Kasumi-1 (cell line): ENCODE measurements at places on chromosomes 2 and 18.

DNA sequence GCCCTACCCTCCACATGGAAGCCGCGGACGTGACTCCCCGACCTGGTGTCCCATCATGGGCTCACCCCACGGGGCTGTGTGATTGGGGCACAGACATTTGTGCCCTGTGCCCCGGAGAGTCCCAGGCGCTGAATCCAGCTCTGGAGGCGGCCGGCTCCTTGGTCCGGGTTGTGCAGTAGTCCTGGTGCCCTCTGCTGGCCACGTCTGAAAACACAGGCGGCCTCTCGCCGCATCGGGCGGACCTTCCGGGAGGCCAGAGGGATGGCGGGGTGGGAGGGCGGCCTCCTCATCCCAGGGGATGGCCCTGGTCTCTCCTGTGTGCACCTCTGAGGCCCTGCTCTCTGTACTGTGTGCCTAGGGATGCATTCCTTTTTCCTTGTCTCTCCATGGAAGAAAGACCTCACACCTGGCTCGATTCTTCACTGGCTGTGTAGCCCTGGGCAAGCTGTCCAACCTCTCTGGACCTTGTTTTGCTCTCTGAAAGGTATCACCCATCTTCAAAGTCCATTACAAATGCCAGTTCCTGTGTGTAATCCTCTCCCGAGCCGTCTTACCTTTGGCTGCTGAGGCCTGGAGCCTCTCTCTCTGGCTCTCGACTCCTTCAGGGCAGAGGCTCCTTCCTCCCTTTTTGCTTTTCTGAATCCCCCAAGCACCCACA lies 27.6 kb downstream of the CELF4 start:
- DNase-seq = peak; percentile 44

GRCh38 chr2:140416577-140416976 lies 1636.4 kb upstream of the NXPH2 start:
- DNase-seq = no peak

- DNase-seq = no peak
Measured at GRCh38 chr2:227687189-227687588, 20.6 kb downstream of the SCYGR5 start.

DNA sequence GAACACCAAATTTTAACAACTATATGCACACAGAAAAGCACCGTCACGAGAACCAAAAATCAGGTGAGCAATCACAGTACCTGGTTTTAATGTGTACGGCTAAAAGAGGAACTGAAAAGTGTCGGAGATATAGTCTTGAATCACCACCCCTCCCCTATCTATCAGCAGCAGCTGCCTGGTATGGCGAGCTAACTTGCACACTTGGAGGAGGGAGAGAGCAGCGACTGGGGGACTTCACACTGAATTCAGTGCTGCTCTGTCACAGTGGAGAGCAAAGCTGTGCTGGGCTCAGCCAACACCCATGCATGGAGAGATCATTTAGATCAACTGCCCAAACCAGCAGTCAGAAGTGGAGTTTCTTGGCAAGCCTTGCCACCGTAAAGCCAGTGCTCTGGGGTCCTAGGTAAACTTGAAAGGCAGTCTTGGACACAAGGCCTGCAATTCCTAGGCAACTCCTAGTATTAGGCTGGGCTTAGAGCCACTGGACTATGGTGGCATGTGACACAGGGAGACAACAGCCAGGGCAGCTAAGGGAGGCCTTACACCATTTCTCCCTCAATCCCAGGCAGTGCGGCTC lies 89.2 kb upstream of the CD226 start:
- no peak for DNase-seq

DNA sequence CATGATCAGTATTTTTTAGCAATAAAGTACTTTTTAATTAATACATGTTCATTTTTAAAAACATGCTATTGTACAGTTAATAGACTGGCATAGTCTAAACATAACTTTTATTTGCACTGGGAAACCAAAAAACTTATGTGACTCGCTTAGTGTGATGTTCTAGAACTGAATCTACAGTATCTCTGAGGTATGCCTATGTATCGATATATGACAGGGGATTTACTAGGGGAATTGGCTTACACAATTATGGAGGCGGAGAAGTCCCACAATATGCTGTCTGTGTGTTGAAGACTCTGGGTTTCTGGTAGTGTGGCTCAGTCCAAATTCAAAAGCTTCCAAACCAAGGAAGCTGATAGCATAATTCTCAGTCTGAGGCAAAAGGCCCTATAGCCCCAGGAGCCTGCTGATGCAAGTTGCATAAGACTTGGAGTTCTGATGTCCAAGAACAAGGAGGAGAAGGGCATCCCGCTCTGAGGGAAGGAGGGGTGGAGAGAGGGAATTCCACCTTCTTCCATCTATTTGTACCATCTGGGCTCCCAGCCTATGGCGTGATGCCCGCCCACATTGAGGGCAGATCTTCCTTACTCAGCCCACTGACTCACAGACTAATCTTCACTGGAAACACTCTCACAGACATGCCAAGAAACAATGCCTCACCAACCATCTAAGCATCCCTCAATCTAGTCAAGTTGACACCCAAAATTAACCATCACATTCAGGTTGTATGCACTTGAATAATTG lies 27.5 kb downstream of the ZNF638 start:
- no peak for DNase-seq

DNA sequence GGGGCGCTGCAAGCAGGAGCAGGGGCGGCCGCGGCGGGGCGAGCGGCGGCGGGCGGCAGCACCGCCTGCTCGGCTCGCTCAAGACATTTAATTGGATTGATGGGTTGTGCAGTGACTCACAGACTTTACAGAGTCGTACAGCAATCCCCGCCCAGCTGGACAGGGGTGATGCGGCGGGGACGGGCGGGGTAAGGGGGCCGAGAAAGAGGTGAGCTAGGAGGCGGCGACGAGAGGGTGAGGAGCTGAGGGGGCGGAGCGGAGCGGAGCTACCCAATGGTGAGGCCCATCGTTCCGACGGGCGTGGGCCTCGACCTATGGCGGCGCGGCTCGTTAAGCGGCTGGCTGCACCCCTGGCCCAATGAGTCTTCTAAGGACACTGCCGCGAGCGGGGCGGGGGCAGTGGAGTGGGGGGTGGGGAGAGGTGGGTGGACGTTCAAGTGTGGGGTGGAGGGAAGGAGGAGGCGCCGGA lies 97.1 kb upstream of the SERTAD2 start:
- DNase-seq = peak; percentile 98

DNA sequence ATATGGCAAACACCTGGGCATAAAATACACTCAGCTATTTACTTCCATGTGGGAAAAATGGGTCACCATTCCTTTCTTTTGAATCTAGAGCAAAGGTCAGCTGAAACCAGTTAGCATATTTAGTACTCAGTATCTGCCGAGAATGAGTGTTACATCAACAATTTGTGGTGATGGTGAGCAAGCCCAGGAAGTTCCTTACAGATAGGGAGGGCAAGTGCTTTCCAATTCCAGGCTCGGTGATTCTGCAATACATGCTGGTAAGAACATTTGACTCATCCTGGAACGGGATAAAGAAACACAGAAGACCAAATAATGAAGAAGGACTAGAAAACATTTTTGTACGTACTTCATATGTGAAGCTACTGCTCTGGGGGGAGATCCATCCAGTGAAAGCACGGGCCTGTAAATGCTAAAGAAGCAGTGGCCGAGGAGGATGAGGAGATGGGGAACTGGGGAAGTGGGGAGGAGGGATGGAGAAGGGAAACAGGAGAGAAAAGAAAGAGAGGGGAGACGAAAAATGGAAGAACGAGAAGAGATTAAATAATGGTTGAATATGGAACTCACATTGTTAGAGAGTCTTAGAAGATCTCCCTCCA lies 251.9 kb downstream of the TTC32 start:
- DNase-seq = no peak

GRCh38 chr2:99727199-99727598 lies 237.4 kb upstream of the REV1 start:
- no peak for DNase-seq
